NCI-H187 treated with DMSO at 0.1 percent for 48 hours (cell line): ENCODE measurements at places on chromosomes 12 and 14.

GRCh38 chr14:81132468-81132867 is 88.3 kb downstream of the GTF2A1 start:
- no peak for DNase-seq

GRCh38 chr14:21133901-21134300 is 22.0 kb downstream of the OR5AU1 start:
- no peak for DNase-seq

DNA sequence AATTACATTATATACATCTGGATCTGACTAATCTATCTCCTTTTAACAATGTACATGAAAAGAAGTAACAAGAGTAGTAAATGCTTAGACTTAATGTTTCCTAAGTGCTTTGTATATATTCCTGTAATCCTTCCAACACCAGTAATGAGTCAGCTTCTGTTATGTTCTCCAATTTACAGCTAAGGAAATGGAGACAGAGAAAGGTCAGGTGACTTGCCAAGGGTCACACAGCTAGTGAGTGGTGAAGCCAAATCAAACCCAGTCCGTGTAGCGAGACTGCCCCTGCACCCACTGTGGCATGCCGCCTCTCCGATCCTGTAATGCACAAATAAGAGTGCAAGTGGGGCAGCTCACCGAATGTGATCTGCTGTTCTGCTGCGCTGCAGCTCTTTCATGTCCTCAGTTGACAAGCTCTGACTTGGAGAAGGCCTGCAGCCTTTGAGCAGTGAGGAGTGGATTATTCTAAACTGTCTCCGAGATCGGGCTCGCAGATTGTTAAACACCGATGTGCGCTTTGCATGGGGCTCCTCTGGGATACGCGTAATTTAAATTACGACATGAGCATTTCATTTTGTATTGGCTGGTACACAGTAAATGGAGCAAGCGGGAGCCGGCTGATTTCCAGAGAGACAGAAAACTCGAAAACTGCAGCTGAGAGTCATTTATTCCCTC is 65.1 kb upstream of the KTN1 start:
- no peak for DNase-seq

GRCh38 chr12:49413010-49413409 is 45.7 kb downstream of the SPATS2 start:
- DNase-seq, result no peak

- DNase-seq, result no peak
These were observed 115.7 kb upstream of the MDM1 start for GRCh38 chr12:68447797-68448260.

DNA sequence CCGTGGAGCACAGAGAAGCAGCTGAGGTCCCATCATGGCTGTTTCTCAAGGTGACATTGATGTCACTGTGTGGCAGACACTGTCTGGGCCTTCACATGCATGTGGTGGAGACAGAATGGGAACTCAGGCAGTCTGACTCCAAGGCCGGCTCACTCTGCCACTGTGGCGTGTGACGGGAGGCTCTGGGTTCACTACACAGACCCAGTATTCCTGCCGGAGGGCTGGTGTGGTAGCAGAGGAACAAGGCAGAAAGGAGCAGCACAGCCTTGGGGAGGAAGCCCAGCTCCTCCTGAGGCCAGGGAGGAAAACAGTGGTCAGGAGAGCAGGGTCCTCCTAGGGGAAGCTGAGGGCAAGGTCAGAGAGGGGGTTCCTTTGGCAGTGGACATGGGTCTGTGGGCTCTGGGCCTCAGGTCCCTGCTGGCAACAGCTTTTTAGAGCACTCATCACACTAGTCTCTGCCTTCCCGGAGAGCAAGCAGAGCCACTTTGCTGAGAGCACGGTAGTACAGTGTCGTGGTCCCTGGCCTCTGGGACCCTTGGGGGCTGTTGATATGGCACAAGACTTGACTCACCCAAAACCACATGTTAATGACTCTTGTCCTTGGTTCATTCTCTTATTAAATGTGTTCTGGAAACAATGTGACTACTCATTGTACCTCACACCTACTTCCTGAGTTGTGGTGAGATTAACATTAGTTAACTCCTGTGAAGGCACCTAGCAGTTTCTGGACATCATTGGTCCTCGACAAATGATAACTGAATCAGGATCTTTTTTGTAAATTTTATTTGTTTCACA is 21.3 kb downstream of the DCAF4 start:
- no peak for DNase-seq

DNA sequence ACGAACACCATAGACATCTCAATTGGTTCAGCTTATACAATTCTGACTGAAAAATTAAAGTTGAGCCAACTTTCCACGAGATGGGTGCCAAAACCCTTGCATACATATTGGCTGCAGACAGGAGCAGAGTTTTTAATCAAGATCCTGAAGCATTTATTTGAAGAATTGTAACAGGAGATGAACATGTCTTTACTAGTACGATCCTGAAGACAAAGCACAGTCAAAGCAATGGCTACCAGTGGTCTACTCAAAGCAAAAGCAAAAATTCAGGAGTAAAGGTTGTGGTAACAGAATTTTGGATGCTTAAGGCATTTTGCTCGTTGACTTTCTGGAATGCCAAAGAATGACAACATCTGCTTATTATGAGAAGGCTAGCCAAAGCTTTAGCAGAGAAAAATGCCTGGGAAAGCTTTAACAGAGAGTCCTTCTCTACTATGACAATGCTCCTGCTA is 20.7 kb downstream of the ZDHHC17 start:
- no peak for DNase-seq

DNA sequence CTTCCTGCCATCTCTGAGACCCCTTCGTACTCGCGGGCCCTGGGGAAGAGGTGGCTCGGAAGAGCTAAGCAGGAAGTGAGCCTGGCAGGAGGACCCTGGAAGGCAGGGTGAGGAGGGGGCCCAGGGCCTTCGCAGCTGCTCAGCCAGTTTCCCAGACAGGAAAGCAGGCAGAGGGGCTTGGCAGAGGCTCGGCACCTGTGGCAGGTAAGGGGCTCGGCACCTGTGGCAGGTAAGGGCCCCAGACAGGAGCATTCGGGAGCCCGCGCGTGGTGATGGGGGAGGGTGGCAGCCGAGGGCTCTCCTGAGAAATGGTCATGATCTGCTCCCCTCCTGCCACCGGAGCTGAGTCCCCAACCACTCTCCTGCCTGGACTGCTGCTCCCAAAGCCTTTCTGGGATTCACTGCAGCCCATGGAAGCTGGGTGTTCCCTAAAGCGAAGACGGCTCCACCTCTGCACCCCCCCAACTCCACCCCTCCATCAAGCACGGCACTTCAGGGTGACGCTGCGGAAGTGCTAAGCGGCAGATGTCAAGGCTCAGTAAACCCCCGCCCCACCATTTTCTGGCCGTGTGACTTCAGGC is 63.2 kb downstream of the PRIMA1 start:
- DNase-seq, result no peak

- no peak for DNase-seq
These were observed 1135.8 kb downstream of the BCL11B start for GRCh38 chr14:98136012-98136789.
